ENCODE measurements at places on chromosomes 6 and 20.

- DNase-seq: no peak
Measured at GRCh38 chr20:52429029-52429428, 237.4 kb upstream of the ZFP64 start.

- DNase-seq: no peak
Measured at GRCh38 chr6:69817358-69817757, 20.5 kb upstream of the LMBRD1 start.

DNA sequence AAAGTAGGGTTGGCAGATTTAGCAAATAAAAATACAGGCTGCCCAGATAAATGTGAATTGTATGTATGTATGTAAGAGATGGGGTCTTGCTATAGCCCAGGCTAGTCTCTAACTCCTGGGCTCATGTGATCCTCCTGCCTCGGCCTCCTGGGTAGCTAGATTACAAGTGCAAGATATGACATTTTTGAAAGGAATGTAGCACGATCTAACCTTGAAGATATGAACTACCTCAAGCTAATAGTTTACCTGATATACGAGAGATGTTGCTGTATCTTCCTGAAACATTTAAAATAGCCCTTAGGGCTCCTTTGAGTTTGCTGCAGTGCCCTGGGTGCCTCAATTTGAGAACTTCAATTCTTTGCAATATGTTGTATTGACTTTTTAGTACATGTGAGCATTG is 42.1 kb downstream of the AFG1L start:
- DNase-seq: no peak

- peak; percentile 8 for DNase-seq
Measured at GRCh38 chr20:14406495-14406894, 69.1 kb upstream of the FLRT3 start.

DNA sequence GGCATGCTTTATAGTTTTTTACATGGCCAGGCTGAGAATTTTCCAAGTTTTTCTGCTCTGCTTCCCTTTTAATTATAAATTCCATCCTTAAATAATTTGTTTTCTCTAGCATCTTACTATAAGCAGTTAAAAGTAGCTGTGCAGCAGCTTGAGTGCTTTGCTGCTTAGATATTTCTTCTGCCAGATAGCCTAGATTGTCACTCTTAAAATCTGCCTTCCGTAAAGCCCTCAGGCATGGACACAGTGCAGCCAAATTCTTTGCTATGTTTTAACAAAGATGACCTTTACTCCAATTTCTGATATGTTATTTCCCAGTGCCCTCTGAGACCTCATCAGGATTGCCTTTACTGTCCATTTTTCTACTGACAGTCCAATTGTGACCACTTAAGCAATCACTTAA is 92.6 kb upstream of the SGK1 start:
- DNase-seq: no peak

DNA sequence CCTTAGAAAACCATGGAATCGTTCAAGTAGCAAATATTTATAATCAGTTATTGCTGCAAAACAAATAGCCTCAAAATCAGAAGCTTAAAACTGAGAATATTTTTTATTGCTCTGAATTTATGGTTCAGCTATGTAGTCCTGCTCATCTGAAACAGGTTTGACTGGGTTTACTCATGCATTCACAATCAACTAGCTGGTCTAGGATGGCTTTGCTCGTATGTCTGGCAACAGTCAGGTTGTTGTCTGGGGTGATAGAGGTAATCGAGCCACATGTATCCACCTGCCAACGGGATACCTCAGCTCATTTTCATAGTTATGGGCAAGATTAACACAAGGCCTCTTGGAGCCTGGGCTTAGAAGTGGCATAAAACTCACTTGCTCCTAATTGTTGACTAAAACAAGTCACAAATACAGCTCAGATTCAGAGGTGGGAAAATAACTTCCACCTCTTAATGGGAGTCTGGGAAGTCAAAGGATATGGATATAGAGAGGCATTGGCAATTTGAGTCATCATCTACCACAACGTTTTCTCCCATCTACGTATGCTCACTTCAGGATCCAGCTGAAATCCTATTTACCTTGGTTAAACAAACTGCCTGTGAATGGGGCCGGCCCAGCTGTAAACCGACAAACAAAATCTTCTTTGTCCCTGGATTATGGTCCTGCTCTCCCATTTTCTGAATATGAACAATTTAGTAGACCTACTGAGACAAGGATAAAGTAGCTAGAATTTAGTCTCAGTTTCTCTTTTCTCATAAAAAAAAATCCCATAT is 54.5 kb upstream of the TENT5A start:
- DNase-seq: peak; percentile 81

DNA sequence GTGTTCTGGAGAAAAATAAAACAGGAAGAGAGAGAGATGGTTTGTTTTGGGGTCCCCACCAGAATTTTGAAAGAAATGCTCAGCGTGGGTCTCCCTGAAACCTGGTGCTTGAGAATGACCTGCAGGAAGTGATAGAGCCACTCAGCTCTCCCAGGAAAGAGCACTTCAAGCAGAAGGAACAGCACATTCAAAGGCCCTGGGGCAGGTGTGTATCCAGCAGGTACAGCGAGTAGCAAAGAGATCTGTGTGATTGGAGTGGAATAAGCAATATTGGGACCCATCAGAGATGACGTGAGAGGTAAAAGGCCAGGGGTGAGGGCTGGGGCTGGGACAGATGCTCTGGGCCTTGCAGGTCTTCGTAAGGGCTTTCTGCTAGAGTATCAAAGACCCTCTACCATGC is 89.5 kb upstream of the CCDC167 start:
- no peak for DNase-seq

GRCh38 chr6:82131441-82131840 is 116.1 kb downstream of the IBTK start:
- no peak for DNase-seq

DNA sequence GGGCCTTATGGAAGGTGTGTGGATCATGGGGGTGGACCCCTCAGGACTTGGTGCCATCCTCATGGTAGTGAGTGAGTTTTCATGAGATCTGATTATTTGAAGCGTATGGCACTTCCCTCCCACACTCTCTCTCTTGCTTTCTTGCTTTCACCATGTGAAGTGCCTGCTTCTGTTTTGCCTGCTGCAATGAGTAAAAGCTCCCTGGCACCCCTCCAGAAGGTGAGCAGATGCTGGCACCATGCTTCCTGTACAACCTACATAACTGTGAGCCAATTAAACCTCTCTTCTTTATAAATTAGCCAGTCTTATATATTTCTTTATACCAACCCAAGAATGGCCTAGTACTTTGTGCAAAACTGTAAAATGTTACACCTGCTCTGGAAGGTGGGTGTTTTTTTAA is 396.8 kb upstream of the HS3ST5 start:
- DNase-seq: no peak

GRCh38 chr6:149268768-149269167 is 48.7 kb upstream of the TAB2 start:
- DNase-seq: no peak

Measured in HepG2 (cell line).